CD4-positive, alpha-beta T cell (primary cell): ENCODE measurements at places on chromosomes 6 and 20.

DNA sequence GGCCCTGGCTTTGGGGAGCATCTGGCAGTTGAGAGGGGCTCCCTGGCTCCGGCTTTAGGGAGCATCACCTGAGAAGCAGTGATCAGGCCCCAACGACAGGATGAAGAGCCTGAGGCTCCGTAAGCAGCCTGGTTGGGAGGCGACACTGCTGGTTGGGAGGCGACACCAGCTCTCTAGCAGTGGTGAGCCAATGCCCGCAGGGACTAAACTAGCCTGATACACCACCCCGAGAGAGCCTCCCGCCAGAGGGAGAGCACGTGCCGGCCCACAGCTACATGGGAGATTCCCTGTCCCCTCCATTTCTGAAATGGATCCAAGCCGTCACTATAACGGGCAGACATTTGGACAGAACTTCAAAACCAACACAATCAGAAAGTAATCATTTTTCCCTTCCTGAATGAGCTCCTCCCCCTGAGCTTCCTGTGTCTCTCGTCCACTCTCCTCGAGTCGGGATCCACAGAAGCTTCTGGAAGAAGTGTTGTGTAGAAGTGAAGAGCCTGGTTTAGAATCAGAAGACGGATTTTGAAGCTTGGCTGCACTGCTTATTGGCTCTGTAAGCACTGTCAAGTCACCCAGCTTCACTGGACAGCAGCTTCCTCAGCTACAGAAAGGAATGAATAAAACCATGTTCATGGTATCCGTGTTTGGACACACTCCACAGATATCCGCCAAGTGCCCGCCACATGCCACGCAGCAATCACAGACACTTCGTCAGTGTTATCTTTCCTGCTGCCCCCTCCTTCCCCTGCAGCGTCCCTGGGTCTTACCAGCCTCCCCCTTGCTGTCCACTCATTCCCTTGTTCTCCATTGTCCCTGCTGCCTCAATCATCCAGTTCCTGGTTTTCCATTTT is 199.6 kb downstream of the TTLL2 start:
- no peak for DNase-seq

DNA sequence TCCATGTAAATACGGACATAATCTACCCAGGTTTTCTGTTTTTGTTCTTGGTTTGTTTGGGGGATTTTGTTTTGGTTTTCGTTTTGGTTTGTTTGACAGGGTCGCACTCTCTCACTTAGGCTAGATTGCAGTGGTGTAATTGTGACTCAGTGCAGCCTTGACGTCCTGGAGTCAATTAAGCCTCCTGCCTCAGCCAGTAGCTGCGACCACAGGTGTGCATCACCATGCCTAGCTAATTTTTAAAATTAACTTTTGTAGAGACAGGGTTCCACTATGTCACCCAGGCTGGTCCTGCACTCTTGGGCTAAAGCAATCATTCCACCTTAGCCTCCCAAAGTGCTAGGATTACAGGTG is 37.8 kb upstream of the EYA4 start:
- no peak for DNase-seq

- no peak for DNase-seq
Observed at GRCh38 chr20:17646961-17647301, 35.1 kb downstream of the RRBP1 start.

GRCh38 chr6:26196846-26197635 is 109.8 kb downstream of the HFE start:
- DNase-seq, result peak; percentile 97

- no peak for DNase-seq
Observed at GRCh38 chr6:109772883-109773431, 81.9 kb downstream of the FIG4 start.

GRCh38 chr6:30184417-30185031 is 21.2 kb downstream of the TRIM15 start:
- DNase-seq, result no peak

GRCh38 chr20:47887477-47888080 is 102.3 kb upstream of the SULF2 start:
- DNase-seq, result no peak

- DNase-seq, result no peak
Observed at GRCh38 chr6:11065436-11066202, 21.5 kb upstream of the ELOVL2 start.
